ENCODE measurements at places on chromosomes 3 and 15. TPM values are rescaled to one million over a fixed set of nuclear protein-coding genes. Genes with fewer than 3 reads are reported as not detected.

Gene KCNAB1
- 3.6 TPM for total RNA-seq

DNA sequence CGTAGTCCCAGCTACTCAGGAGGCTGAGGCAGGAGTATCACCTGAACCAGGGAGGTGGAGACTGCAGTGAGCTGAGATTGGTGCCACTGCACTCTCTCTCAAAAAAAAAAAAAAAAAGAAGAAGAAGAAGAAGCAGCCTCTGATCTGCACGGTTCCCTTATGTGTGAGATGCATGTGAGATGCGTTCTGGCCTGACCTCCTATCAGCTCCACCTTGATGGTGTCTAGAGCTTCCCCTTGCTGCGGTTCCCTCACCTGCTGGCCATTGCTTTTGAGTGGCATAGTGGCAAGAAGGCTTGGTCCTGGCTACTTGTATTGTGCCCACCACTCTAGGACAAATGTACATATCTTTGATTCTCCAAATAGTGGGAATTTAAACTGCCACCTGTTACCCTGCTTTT is 49.4 kb upstream of the CFAP161 start:
- DNase-seq: no peak

GRCh38 chr15:39586387-39587095 is 5.7 kb downstream of the THBS1 start:
- no peak for DNase-seq

Gene TMEM42
- total RNA-seq: 8.1 TPM

All from mesenteric fat pad (tissue), 1 donor.